ENCODE measurements at places on chromosomes 5 and 9.

DNA sequence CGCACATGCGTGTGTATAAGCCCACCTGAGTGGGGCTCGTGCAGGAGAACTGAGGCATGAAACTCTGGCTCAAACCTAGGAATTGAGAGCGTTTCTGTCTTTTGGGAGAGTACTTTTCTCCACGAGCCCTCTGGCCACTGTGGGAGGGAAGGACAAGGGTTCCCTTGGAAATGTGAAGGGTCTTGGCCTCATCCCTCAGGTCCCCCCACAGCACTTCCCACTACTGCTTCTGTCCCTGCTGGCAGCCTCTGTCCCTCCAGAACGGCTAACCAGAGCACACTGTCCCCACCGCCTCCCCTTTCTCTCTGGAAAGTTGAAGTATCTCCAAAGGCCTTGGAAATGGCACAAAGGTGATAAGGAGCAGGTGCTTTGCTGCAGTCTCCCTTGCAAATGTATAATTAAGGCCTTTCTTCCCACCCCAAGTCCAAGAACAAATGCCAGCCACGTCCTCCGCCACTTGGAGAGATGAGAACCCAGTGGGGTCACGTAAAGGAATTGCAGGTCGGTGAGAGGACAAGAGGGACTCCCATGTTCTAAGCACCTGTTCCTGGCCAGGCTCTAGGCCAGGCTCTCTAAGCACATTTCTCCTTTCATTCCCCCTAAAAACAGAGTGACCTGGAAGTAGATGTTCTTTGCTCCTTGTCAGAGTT lies 107.9 kb upstream of the LMX1B start:
- DNase-seq: no peak

- DNase-seq: no peak
These were observed 26.2 kb downstream of the SLC35A4 start for GRCh38 chr5:140590861-140591260.

GRCh38 chr5:6404129-6404528 lies 25.8 kb upstream of the MED10 start:
- DNase-seq: no peak

DNA sequence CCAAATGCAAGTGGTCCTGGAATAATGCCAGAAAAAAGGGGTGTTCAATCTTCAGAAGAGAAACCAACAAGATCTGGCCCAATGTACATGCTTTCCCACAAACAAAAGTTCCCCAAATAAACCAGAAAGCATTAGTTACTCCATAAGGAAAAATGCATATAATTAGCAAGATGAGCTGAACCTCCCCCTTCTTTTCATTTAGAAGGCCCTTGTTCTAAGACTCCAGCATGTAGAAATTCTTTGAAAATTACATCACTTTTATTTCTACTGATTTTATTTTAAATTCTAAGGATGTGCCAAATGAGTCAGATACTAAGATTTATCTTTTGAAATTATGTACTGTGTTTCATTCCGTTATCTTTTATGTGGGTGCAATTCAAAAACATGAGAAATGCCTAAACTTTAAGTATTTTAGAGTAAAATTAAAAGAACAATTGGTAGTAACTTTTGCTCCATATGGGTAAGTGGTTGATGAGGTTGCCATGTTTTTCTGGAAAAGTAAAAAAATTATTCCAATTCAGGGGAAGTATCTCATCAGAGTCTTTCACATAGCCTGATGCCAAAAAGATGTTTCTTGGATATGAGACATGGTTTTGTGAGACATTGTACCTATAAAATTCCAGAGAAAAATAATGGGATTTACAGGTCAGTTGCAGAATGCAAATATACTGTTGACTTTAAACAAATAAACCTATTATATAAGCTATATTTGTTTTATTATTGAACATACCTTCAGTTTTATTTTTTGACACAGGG lies 106.5 kb upstream of the CCDC112 start:
- no peak for DNase-seq

DNA sequence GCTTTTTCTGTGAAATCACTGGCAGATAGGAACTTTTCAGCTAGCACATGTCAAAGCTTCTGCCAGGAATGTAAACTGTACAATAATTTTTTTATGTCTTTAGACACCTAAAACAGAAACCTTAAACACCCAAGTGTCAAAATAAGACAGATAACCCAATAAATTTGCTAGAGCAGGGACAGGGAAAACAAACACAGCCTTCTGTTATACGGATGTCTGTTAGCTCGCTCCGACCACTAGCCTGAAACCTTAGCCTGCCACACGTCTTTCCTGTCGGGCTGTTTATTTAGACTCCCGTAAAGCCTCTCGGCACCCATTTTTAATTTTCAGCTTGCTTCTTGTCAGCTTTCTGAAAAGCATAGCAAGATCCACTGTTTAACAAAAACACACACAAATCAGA lies 355.4 kb upstream of the SLC24A2 start:
- no peak for DNase-seq

DNA sequence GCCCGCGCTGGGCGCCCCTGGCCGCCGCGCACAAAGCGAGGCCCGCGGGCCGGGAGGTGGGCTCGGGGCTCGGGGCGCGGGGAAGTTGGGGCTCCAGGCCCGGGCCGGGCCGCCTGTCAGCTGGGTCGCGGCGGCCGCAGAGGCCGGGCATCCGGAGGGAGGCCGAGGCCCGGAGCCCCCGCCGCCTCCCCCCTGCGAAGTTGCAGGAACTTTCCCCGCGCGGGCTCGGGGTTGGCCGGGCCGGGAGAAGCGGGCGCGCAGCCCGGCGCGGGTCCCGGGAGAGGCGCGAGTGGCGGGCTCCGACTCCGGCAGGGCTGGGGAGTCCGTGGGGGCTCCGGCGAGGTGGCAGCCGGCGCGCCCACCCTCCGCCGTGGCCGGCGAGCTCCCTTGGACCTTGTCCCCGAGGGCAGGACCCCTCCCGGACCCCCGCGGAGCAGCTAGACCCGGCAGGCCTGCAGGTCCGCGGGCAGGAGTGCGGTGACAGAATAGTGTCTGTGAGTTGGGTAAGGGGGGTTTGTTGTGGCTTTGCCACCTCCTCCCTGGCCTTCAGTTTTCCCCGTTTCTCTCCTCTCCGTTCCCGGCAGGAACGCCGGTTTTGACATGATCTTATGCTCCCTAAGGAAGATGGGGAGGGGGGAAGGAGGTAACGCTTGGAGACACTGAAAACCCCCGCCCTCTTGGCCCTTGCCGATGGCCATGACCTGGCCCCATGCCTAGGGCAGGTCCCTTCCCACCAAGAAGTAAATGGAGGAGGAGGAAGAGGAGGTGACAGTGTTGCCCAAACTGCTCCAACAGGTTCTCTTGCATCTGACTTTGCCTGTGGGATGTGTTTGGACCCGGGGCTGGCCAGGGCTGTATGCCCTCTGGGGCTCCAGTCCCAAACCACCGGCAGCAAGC lies 942 bp downstream of the PHF2 start:
- no peak for DNase-seq

DNA sequence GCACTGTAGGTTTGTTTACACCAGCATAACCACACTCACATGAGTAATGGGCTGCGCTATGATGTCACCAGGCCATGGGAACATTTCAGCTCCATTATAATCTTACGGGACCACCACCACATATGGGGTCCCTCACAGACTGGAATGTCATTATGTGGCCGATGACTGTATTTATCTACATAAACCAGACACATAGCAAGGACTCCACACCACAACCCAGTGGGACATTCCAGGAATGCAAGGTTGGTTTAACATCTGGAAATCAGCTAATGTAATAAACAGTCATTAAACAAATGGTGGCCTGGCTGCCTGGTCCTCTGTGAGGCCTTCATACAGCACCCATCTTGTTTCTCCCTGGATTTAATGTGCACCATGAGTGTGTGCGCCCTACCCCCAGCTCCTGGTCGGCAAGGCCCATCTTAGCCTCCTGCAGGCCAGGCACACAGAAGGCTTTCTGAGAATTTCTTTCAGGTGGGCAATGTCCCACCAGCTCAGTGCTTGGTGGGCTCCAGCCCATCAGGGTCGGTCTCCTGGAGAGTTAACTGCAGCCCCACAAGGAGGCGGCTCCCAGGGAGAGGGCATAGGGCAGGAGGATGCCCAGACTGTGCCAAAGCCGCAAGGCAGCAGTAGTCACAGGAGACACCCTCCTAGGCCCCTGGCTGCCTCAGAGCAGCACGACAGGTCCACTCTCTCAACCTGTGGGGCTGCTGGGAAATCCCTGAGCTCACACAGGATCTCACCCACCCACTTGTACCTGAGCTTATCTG lies 35.9 kb upstream of the SARDH start:
- no peak for DNase-seq

DNA sequence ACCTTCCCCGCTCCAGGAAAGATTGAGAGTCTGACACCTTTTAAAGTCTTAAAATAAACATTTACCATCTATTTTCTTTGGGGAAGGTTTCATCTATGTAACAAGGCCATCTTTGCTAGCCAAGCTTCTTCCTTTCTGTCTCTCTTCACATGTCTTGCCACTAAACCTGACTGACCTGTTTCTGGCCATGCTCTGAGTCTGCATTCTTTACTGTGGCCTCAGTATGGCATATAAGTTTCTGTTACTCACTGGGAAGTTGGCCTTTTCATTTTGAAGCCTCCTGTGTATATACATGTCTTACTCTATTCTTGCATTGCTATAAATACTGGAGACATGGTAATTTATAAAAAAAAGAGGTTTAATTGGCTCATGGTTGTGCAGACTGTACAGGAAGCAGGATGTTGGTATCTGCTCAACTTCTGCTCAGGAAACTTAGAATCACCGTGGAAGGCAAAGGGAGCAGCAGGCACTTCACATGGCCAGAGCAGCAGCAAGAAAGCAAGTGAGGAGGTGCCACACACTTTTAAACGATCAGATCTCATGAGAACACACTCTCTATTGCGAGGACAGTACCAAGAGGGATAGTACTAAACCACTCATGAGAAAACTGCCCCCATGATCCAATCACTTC lies 48.1 kb downstream of the KCNV2 start:
- DNase-seq: no peak

GRCh38 chr5:10689391-10690081 lies 71.5 kb downstream of the DAP start:
- no peak for DNase-seq

DNA sequence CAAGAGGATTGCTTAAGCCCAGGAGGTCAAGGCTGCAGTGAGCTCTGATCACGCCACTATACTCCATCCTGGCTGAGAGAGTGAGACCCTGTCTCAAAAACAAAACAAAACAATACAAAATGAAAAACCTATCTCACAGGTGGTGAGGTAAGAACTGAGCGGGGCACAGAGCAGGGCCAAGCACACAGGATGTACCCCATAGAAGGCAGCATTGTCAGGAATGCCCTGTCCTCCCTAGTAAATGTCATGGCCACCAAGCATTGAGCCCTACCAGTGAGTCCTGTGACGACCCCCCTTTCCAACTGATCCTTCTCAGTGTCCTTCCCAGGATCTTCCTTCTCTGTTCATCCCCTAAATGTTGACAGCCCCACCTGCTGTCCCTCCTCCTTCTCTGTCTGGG lies 44.6 kb upstream of the ALDH1B1 start:
- DNase-seq: no peak

- no peak for DNase-seq
These were observed 388.6 kb downstream of the ACTL7B start for GRCh38 chr9:108467161-108467560.

GRCh38 chr9:127252410-127253318 lies 11.9 kb upstream of the GARNL3 start:
- no peak for DNase-seq

DNA sequence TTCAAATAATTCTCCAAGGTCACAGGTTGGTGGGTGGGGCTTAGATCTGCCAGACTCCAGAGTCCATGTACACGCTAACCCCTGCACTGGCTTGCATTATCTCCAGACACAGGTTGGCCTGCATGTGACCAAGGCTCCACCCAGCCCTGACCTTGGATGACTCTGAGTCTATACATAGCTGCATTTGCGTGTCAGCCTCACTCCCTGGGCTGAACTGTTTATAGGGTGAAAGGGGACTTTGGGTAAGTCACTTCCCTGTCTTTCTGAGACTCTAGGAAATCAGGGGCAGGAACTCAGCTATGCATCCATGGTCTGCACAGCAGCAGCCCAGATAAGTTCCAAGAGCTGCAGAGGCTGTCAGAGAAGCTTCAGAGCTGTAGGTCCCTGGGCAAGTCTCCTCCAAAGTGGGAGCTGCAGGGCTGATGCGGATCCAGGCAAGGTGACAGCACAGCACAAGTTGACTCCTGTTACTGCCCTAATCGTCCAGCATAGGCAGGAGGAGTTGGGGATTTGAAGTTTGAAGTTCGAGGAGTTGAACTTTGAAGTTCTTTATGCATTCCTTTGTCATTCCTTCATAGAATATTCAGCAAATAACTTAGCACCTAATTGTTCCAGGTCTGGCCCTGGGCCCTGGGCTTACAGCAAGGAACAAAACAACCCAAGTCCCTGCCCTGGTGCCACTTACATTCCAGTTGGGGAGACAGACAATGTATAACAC lies 53.4 kb downstream of the SLC22A5 start:
- no peak for DNase-seq

- DNase-seq: no peak
These were observed 49.9 kb upstream of the GAS1 start for GRCh38 chr9:86997156-86997555.

GRCh38 chr9:136720898-136721338 lies 8.5 kb downstream of the DIPK1B start:
- no peak for DNase-seq

DNA sequence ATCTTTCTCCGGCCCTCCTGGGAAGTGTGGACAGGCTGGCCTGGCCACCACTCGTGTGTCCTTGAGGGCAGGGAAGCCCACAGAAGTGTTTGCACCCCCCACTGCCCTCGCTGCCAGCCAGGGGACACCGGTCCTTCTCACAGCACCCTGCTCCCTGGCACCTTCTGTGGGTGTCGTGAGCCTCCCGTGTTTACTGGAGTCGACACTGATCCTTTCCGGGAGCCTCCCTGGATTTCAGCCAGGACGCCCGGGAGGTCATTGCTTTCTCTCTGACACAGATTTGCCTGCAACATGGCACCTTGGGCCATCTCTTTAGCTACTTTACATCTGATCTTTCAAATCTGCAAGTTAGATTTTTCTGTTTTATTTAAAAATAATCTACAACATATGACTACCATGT lies 120.4 kb upstream of the CACNA1B start:
- no peak for DNase-seq

- DNase-seq: no peak
These were observed 6.0 kb upstream of the FXN start for GRCh38 chr9:69029535-69029934.

DNA sequence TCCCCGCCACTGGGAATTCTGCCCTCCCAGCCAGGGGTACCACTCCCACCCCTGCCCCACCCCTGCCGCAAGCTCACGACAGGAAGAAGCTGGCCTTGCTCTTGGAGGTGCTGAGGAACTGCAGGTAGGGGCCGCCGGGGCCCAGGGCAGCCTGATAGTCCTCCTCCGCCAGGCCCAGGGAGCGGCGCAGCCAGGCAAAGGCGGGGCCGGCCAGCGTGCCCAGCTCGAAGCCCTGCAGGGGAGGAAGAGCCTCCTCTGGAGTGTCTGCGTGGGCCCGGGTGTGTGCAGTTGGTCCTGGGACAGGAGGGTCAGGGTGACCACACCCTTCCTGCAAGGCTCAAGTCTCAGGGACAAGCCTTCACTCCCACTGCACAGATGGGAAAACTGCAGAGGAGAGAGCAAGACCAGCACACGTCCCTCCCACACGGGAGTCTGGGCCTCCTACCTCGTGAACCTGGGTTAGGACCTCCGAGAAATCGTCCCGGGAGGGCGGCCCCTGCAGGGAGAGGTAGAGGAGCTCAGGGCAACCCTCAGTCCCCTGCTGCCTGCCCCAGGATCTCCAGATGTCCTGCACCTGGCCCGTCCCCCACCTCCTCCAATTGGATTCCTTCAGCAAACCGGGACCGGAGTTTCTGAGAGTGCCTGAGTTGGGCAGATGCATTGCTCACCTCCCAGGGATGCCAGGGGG lies 2.4 kb downstream of the PIP5KL1 start:
- no peak for DNase-seq
